EL (cell line): ENCODE measurements at places on chromosomes 1 and 21.

DNA sequence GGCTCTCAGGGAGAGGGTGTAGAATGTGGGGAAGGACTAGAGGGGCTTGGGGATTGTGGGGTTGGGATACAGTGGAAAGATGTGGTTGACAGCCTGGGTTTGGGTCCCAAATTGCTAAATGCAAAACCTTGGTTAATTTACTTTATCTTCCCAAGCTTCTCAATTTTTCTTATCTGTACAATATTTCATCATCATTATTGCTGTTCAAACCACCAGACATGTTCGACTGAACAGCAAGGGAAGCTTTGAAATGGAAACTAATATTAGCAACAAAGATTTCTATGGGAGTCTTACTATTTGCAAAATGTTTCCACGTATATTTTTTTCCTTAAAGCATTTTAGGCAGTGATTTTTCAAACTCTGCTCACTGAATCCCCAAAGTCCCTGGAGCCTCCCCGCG lies 67.0 kb upstream of the KAZN start:
- DNase-seq, result no peak

GRCh38 chr1:156754219-156754618 lies 2.7 kb upstream of the HDGF start:
- DNase-seq, result no peak

DNA sequence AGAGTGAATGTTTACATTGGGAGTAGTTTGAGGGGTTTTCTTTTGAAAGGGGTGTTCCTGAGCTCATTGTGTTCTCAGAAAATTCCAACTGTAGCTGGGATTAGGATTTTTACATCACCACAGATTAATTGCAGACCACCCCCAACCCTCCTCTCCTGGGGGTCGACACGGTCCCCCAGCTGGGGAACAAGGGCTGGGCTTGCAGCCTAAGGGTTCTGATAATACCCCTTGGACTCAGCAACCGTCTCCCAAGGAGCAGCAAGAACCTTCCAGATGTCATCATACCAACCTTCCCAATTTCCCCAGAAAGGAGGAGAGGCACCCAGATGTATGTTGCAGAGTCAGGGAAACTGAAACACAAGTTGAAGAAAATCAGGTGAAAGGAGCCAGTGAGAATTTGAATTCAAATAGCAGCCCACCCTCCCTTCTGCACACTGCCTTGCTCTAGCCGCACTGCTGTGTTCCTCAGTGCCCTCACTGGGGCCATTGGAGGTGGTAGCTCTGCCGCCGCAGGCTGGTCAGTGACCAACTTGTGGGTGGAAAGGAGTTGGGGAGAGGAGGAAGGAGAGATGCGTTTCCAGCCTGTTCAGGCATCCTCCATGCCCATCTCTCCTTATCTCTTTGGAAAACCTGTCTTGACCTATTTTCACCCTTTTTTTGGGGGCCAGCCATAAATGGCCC lies 14.7 kb upstream of the IGFN1 start:
- no peak for DNase-seq

- no peak for DNase-seq
Measured at GRCh38 chr1:79283451-79283850, 276.9 kb upstream of the ADGRL4 start.

- no peak for DNase-seq
Measured at GRCh38 chr21:37207441-37208009, 59.6 kb downstream of the VPS26C start.

DNA sequence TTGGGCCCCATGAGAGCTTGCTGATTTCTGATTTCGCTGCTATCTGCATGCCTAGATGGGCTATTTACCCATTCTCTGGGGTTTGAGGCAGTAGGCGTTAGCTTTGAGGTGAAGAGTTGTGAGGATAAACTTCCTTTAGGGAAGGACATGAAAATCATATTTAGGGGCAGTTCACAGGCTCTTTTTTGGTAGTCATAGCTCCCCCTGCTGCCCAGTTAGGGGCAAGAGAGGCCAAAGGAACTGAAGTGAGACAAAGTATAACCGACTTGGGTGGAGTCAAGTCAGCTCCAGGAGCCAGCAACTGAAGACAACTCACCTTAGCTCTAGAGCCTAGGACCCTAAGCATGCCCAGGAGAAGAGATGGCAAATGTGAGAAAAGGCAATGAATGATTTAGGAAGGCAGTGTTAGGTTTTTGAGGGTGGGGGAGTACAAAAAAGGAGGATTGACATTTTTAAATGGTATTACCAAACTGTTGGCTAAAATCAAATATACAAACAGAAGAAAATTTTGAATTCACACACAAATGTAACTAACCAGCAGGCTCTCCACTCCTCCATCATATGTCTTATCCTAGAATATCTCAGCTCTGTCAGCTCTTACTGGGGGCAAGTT lies 625.2 kb downstream of the LMO4 start:
- peak; percentile 67 for DNase-seq

GRCh38 chr1:85623061-85623471 lies 42.5 kb downstream of the CCN1 start:
- DNase-seq, result peak; percentile 95

DNA sequence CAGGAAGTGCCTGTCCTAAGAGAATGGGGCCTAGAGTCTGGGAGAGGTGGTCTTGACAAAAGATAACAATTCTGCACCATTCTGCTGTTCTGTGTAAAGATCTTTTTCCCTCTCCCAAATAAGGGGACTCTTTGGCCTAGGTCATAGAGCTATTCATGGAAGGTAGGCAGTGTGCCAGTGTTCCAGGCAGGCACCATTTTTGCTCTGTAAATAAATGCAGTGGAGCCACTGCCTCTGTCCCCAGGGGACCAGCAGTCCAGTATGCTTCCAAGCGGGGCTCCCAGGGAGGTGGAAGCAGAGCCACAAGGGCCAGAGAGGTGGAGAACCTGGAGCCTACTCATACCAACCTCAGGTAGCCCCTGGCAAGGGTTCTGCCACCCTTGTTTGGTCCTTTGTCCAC lies 25.9 kb downstream of the KCNA2 start:
- DNase-seq, result no peak

- DNase-seq, result no peak
Measured at GRCh38 chr1:37622131-37622530, 12.6 kb downstream of the RSPO1 start.

DNA sequence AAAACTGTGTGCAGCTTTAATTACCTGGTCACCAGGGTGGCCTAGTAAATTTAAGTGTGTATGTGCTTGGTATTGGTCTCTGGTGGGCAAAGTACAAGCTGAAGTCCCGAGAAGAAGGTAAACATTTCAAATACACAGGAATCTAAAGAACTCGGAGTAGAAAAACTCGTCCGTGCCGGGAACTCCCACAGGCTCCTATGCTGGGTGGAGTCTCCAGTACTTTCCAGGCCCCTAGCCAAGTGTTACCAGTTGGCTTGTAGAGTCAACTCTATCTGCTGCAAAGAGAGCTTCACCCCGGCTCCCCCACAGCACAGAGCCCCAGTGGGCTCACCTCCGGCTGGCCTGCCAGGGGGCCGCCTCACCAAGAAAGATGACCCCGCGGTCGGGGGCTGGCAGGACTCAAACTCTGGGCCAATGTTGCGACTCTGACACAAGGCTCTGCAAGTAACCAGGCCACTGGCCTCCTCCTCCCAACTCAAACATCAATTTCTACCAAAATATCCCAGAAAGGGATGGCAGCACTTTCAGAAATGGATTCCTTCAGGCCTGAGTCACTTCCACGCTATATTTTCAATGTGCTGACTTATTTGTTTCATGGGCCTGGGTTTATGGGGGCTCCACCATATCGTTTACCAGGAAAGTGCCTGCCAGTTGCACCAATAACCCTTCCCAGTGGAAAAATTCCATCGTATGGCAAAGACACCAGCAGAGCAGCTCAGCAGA lies 73.9 kb downstream of the SLC66A1 start:
- DNase-seq, result peak; percentile 47

DNA sequence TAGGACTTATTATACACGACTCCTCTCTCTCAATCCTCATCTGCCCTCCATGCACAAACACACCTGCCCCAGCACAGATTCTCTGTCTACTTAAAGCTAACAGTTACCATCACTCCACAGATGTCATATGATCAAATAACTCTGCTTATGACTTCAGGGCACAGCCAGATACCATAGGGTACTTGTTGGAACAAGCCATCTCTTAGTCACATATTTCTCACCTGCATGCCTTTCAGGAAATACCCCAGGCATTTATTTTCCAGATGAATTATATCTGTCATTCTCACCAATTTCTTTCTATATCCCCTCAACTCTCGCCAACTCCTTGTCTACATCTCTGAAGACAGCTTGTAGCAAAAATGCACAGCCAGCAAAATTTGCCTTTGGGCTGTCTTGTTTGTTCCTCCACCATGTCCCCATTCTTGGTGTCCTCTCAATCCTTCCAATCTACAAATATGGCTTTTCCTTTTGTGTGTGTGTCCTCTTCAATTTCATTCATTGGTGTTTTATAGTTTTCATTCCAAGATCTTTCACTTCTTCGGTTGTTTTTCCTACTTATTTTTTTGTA lies 353.9 kb upstream of the CAMK1G start:
- DNase-seq, result no peak

DNA sequence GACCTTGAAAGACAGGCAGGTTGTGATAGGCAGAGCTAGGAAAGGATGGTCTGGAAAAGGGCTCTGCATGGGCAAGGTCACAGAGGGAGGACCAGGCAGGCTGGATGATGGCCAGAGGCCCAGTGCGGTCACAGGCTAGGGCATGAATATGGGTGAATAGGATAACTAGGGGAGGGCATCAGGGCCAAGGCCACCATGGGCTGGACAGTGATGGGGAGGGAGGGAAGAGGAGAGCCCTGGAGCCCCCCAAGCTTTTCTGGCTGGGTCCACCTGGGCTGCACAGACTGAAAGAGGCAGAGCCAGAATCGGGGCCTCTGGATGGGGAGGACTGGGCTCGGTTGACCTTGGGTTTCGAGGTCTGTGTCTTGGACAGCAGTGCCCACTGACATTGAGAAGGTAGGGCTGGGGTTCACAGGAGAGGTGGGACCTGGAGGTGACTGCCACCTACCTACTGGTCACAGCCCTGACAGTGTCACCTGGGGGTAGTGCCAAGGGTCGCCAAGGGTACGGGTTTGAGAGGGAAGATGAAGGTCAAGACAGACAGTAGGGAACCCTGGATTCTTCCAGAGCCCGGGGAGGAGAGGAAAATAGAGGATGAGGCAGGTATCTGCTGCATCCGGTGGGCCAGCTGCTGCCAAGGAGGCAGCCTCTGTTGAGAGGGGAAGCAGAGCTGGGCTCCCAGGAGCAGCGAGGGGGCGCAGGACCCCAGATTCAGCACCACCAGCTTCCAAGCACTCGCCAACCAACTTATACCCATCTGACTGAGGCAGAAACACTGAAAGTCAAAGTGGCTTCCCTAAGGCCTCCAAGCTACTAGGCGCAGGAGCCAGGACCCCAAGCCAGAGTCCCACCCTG lies 6.1 kb upstream of the NPHP4 start:
- no peak for DNase-seq

DNA sequence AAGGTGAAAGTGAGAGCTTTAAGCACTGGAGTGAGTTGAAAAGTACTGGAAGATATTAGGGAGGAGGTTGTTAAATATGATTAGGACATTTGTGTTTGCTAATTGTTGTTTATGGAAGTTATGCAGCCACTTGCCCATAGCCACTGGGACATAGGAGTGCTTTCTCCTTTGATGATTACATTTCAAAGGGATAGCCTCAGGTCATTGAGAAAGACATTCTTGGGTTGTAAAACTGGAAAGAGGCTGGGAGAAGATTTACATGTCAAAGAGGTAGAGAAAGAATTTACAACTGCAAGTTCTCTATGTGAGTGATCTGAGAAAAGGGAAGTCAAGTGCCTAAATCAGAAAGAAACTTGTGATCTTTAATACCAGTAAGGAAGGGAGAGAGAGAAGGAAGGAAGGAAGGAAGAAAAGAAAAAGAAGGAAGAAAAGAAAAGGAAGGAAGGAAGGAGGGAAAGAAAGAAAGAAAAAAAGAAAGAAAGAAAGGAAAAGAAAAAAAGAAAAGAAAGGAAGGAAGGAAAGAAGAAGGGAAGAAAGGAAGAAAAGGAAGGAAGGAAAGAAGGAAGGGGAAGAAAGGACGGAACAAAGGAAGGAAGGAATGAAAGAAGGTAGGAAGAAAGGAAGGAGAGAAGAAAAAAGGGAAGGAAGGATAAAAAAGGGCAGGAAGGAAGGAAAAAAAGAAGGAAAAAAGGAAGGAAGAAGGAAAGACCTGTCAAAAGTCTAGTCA lies 284.6 kb upstream of the DPYD start:
- peak; percentile 48 for DNase-seq

GRCh38 chr1:224348137-224348536 lies 8.5 kb upstream of the CNIH4 start:
- DNase-seq, result no peak

GRCh38 chr1:66090859-66091457 lies 298.3 kb downstream of the PDE4B start:
- DNase-seq, result no peak

GRCh38 chr1:91827087-91827458 lies 58.9 kb downstream of the TGFBR3 start:
- no peak for DNase-seq

DNA sequence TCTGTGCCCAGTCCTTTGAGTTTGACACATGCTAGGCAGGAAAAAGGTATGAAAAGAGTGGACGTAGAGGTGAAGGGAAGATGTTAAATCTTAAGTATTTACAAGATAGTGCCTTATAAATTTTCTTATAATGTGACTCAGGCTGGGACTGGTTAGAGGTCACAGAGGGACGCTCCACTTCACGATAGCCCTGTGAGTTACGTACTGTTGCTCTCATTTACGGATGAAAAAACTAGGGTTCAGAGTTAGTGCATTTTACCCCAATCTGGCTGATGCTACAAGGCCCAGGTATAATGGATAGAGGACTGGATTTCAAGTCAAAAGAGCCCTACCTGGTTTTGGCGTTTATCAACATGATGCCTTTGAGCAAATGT lies 1.4 kb upstream of the TUT4 start:
- DNase-seq, result no peak

DNA sequence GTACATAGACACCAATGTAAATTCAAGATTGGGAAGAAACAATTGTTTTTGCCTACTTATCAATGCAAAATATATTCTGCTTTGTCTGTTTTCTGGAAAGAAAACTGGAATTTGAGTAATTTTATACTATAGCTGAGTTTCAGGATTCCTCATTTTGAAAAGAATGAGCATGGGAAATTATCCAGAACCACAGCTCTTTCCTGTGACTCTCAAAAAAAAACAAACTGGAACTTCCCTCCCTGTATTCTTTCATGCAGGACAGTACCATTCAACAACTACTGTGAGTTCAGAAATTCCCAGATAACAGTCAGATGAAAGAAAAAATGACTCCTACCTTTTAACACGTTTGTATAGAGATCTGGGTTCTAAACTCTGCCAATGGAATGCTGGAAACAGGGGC lies 372.4 kb downstream of the TGFB2 start:
- peak; percentile 43 for DNase-seq

GRCh38 chr1:200891774-200892157 lies 2.9 kb upstream of the INAVA start:
- peak; percentile 15 for DNase-seq

- no peak for DNase-seq
Measured at GRCh38 chr1:78565393-78565792, 54.9 kb upstream of the IFI44L start.
